ENCODE measurements at places on chromosomes 5 and 9. TPM values are rescaled to one million over a fixed set of nuclear protein-coding genes. Genes with fewer than 3 reads are reported as not detected.
A peak's percentile ranks its signal among the peaks of the same experiment; 100 is the strongest.

GRCh38 chr9:88722753-88723152 lies 187.8 kb downstream of the NXNL2 start:
- no peak overlapping the region for H3K4me3 ChIP-seq
- no peak for DNase-seq
- no peaks in the 10 kb centered on the region for H3K27me3 ChIP-seq
- H3K36me3 ChIP-seq: no peaks in the 10 kb centered on the region
- no peaks in the 10 kb centered on the region for H3K4me1 ChIP-seq
- H3K27ac ChIP-seq: no peak overlapping the region

Gene FOXD1
- 0.11 TPM for total RNA-seq

DNA sequence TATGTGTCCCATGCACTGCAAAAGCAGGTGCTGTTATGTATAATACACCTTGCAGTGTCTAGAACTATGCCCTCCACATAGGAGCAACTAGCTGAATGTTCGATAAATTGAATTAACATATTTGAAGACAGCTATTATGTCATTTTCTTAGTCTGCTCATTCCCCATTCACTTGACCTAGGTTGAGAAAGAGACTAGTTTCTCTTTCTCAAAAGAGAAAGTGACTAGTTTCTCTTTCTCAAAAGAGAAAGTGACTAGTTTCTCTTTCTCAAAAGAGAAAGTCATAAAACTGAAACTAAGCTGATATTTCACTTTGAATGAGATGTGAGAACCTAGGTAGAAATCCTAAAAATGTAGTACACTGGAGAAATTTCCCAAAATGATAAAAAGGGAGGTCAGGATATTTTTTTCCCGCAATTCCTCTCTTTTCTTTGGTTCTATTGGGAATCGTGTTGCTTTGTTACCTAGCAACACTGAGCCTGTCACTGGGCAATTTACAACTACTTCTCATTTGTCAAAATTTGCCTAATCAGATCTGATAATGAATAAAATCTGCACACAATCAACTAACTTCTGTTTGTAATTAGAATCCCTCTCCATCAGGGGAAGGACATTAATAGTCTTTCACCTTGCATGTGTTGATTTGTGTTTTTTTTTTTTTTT lies 132.0 kb upstream of the GRIA1 start:
- no peaks in the 10 kb centered on the region for H3K4me1 ChIP-seq
- H3K36me3 ChIP-seq: no peaks in the 10 kb centered on the region
- no peak for DNase-seq
- H3K4me3 ChIP-seq: no peak overlapping the region
- H3K27me3 ChIP-seq: no peaks in the 10 kb centered on the region

DNA sequence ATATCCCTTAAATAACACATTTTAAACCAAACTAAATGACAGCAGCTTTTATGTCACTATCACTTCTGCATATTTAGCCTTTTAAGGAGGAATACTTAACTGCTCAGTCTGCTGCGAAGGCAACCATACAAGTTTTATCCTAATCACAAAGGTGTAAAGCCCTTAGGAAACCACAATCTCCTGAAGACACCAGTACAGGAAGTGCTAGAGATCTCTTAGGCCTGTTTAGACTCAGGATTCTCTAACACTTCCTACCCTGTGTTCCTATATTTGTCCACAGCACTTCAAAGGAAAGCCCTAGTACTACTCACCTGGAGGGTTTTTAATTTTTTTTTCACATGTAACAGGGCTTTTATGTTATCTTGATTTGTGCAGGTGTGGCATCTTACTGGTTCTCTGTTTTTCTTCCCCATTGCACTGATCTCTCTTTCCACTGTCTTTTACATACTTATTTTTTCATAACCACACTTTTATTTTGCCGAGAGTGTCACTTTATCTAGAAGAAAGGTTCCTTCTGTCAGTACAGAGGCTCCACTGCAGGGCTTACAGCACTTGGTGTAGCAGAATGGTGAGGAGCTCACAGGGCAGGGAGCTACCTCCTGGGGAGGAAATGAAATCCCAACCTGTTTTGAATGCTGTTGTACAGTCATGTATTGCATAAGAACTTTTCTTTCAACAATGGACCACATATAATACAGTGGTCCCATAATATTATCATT lies 1060.6 kb upstream of the ACO1 start:
- H3K36me3 ChIP-seq: no peaks in the 10 kb centered on the region
- H3K4me3 ChIP-seq: no peak overlapping the region
- H3K4me1 ChIP-seq: no peaks in the 10 kb centered on the region
- no peak overlapping the region for H3K27ac ChIP-seq
- H3K27me3 ChIP-seq: no peaks in the 10 kb centered on the region

DNA sequence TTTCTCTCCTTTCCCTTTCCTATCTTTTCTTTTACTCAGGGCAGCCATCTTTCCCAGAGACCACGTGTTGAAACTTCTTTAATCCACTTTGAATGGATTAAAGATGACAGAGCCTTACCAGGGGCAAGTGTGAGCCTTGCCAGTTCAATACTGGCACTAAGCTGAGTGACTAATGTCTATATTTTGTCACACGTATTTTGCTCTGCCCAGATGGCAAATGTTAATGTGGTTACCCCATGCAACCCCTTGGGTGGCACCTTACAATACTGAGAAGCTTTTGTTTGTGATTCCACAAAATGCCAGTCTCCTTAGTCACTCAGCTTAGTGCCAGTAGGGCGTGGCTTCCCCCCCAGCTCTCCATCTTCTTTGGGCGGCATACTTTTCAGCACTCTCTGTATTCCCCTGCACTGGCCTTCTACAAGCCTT lies 24.8 kb downstream of the ANXA1 start:
- no peak overlapping the region for H3K4me3 ChIP-seq
- H3K27ac ChIP-seq: no peak overlapping the region
- DNase-seq: no peak

Gene LVRN
- 0.53 TPM for total RNA-seq

Gene PCDHB6
- total RNA-seq: 2.4 TPM

DNA sequence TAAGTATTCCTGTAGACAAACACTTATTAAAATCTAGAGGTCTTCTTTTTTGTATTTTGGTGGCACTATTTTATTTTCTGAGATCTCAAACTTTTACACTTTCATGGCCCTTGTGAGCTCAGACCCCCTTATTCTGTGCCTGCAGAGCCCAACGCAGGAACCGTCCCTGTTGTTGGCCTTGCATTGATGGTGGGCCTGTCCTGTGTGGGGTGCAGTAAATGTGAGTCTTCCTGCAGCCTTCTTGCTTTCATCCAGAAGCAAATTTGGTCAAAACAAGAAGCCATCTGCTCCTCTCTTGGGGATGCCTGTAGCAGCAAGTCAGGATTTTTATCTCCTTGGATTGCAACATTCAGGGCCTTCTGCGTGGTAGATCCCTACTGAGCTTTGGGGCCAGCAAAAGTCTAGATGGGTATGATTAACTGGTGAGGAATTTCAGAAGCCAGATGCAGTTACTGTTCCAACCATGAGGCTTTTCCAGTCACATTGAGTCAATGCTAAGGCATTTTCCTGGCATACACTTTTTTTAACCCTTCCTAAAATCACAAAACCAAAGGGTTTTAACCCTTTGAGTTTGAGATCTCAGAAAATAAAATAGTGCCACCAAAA lies 31.7 kb downstream of the BASP1 start:
- no peaks in the 10 kb centered on the region for H3K27me3 ChIP-seq
- peaks cover 3% of the 10 kb centered on the region for H3K4me1 ChIP-seq
- no peak overlapping the region for H3K27ac ChIP-seq
- no peak overlapping the region for H3K4me3 ChIP-seq
- DNase-seq: no peak

Gene TAF1L
- total RNA-seq: 0.05 TPM

DNA sequence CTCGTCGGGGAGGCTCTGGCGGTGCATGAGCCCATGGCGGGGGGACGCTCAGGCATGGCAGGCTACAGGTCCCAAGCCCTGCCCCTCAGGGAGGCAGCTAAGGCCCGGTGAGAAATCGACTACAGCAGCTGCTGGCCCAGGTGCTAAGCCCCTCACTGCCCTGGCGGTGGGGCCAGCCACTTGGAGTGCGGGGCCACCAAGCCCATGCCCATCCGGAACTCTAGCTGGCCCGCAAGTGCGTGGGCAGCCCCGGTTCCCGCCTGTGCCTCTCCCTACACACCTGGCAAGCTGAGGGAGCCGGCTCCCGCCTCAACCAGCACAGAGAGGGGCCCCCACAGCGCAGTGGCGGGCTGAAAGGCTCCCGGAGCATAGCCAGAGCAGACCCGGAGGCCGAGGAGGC lies 1896.9 kb upstream of the CDH6 start:
- no peaks in the 10 kb centered on the region for H3K27me3 ChIP-seq
- H3K27ac ChIP-seq: no peak overlapping the region
- peak; percentile 8 for DNase-seq
- no peaks in the 10 kb centered on the region for H3K36me3 ChIP-seq
- H3K4me3 ChIP-seq: no peak overlapping the region
- H3K4me1 ChIP-seq: no peaks in the 10 kb centered on the region

GRCh38 chr5:97919719-97920118 lies 736.7 kb upstream of the RIOK2 start:
- no peak overlapping the region for H3K27ac ChIP-seq
- DNase-seq: no peak
- no peaks in the 10 kb centered on the region for H3K36me3 ChIP-seq
- no peaks in the 10 kb centered on the region for H3K27me3 ChIP-seq
- H3K4me3 ChIP-seq: no peak overlapping the region

Gene MAT2B
- 46.6 TPM for total RNA-seq

GRCh38 chr9:38761339-38761738 lies 41.4 kb upstream of the FAM240B start:
- H3K4me1 ChIP-seq: no peaks in the 10 kb centered on the region
- H3K4me3 ChIP-seq: no peak overlapping the region
- H3K36me3 ChIP-seq: no peaks in the 10 kb centered on the region
- no peaks in the 10 kb centered on the region for H3K27me3 ChIP-seq
- no peak for DNase-seq

Gene CER1
- total RNA-seq: not detected

GRCh38 chr5:158049459-158049858 lies 190.5 kb upstream of the CLINT1 start:
- no peak for DNase-seq
- H3K27ac ChIP-seq: no peak overlapping the region
- H3K4me1 ChIP-seq: peaks cover 4% of the 10 kb centered on the region
- H3K4me3 ChIP-seq: no peak overlapping the region
- no peaks in the 10 kb centered on the region for H3K36me3 ChIP-seq
- no peaks in the 10 kb centered on the region for H3K27me3 ChIP-seq

GRCh38 chr5:66744040-66744439 lies 147.8 kb downstream of the MAST4 start:
- H3K27ac ChIP-seq: no peak overlapping the region
- no peaks in the 10 kb centered on the region for H3K27me3 ChIP-seq
- H3K4me3 ChIP-seq: no peak overlapping the region
- H3K4me1 ChIP-seq: peaks cover 10% of the 10 kb centered on the region
- no peak for DNase-seq
- H3K36me3 ChIP-seq: no peaks in the 10 kb centered on the region

DNA sequence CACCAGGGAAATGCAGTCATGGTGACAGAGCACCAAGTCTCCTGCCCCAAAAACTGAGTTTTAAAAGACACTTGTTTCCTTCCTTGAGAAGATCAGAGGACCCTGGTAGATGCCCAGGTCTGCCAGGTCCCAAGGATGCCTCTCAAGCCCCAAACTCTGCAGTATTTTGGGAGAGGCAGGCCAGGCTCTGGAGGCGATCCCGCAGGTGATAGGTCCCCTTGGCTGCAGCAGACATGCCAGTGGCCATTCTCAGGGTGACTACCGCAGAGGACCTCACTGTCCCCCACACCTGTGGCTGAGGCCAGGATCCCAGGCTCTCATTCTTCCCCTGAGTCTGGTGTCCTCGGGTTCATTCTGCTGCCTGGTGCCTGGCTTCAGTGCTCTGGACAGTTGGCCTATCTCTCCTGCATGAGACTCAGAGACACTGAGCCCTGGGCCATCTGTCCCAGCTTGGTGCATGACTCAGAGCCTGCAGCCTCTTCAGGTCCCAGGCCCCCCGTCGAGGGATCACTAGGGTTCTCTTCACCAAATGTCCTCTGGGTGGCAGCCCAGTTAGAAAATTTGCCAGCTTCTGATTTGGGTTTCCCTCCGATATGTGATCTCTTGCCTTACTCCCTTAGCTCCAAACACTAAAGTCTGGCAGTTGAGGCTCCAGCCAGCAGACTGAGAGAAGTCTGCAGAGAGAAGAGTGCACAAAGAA lies 59.7 kb upstream of the GARNL3 start:
- H3K27ac ChIP-seq: no peak overlapping the region
- no peaks in the 10 kb centered on the region for H3K4me1 ChIP-seq
- no peak for DNase-seq
- no peaks in the 10 kb centered on the region for H3K27me3 ChIP-seq
- H3K36me3 ChIP-seq: no peaks in the 10 kb centered on the region
- H3K4me3 ChIP-seq: no peak overlapping the region

Gene HAVCR2
- 4.9 TPM for total RNA-seq

GRCh38 chr5:178208540-178209227 lies 4.4 kb downstream of the HNRNPAB start:
- no peak for DNase-seq
- no peaks in the 10 kb centered on the region for H3K36me3 ChIP-seq
- H3K4me3 ChIP-seq: no peak overlapping the region

DNA sequence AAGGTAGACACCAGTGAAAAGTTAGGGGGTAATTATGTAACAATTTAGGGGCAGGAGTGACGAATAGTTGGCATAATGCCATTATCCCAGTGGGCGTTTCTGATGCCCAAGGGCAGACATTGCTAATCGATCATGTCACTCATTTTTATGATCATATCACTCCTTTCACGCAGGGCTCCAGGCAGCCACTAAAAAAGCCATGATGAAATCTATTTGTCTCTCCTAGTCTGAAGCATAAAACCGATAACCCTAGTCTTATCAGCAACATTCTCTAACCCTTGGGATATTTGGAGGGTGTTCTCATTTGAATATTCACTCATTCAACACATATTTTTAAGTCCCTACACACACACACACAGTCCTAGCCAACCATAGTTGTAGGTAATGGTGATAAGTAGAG lies 114.9 kb downstream of the NMUR2 start:
- no peak for DNase-seq
- no peak overlapping the region for H3K4me3 ChIP-seq
- H3K27ac ChIP-seq: no peak overlapping the region
- no peaks in the 10 kb centered on the region for H3K36me3 ChIP-seq
- H3K27me3 ChIP-seq: no peaks in the 10 kb centered on the region
- H3K4me1 ChIP-seq: peaks cover 6% of the 10 kb centered on the region

GRCh38 chr5:134034326-134034725 lies 29.6 kb upstream of the VDAC1 start:
- H3K27ac ChIP-seq: no peak overlapping the region
- H3K36me3 ChIP-seq: no peaks in the 10 kb centered on the region
- H3K4me3 ChIP-seq: no peak overlapping the region
- no peak for DNase-seq

- no peak overlapping the region for H3K27ac ChIP-seq
- H3K27me3 ChIP-seq: no peaks in the 10 kb centered on the region
- H3K36me3 ChIP-seq: no peaks in the 10 kb centered on the region
- no peaks in the 10 kb centered on the region for H3K4me1 ChIP-seq
Measured at GRCh38 chr5:83750749-83751148, 30.1 kb upstream of the HAPLN1 start.

Gene ITGA2
- 2.9 TPM for total RNA-seq

Gene GALNT12
- 0.23 TPM for total RNA-seq

DNA sequence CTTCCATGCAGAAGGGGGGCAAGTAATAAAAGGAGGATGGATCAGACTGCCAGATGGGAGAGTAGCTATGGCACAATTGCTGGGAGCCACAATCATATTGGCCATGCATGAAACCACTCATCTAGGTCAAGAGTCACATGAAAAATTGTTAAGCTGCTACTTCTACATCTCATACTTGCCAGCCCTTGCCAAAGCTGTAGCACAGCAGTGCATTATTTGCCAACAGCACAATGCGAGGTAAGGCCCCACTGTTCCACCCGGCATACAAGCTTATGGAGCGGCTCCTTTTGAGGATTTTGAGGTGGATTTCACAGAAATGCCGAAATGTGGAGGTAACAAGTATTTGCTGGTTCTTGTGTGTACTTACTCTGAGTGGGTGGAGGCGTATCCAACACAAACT lies 109.9 kb upstream of the EPB41L4A start:
- H3K36me3 ChIP-seq: no peaks in the 10 kb centered on the region
- H3K4me3 ChIP-seq: no peak overlapping the region
- DNase-seq: no peak
- no peaks in the 10 kb centered on the region for H3K27me3 ChIP-seq

Gene PIK3R1
- total RNA-seq: 206 TPM

Data from ovary (tissue), 10 donors.